ENCODE measurements at places on chromosomes 1 and 21. TPM values are rescaled to one million over a fixed set of nuclear protein-coding genes. Genes with fewer than 3 reads are reported as not detected.

DNAJC28 gene
- total RNA-seq = not detected

OR2L2 gene
- total RNA-seq = 0.21 TPM

ANKRD35 gene
- not detected for total RNA-seq

ADAMTSL4 gene
- 0.39 TPM for total RNA-seq

MASP2 gene
- total RNA-seq = 0.30 TPM

CD5L gene
- total RNA-seq = not detected

BATF3 gene
- total RNA-seq = 0.20 TPM

SON gene
- total RNA-seq = 380 TPM

PGBD5 gene
- total RNA-seq = not detected
